ENCODE measurements at places on chromosomes 16 and 17.

DNA sequence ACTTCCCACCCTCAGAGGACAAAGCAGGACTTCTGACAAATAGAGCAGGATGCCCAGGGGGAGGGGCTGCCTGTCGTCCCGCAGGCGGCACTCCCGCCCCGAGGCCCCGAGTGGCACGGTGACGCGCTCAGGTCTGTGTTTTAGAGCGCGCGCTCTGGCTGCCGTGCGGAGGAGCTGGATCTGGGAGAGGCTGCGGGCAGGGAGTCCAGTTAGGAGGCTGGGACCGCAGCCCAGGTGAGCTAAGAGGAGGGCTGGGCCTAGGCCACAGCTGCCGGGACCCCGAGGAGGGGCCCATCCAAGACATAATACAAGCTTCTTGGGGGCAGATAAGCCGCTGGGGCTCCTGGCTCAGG lies 6.4 kb downstream of the DOC2A start:
- DNase-seq, result no peak

- no peak for DNase-seq
Measured at GRCh38 chr17:47733674-47734410, 806 bp downstream of the TBX21 start.

DNA sequence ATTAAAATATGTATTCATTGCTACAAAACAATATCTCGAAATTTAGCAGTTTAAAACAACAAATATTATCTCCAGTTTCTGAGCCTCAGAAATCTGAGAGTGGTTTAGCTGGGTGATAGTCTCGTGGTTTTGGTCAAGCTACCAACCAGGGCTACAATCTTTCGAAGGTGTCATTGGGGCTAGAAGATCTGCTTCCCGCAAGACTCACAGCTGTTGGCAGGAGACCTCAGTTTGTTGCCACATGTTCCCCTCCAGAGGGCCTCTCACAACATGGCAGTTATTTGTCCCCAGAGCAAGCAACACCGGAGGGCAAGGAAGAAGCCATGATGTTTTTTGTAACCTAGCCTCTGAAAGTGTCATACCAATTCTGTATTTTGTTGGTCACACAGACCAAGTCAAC lies 12.0 kb upstream of the BCAS3 start:
- DNase-seq, result no peak

- DNase-seq, result no peak
Measured at GRCh38 chr17:39118674-39119419, 32.6 kb downstream of the PLXDC1 start.

GRCh38 chr17:15368600-15368999 lies 27.2 kb upstream of the TEKT3 start:
- no peak for DNase-seq

- no peak for DNase-seq
Measured at GRCh38 chr17:82893779-82894178, 54.0 kb upstream of the ZNF750 start.

DNA sequence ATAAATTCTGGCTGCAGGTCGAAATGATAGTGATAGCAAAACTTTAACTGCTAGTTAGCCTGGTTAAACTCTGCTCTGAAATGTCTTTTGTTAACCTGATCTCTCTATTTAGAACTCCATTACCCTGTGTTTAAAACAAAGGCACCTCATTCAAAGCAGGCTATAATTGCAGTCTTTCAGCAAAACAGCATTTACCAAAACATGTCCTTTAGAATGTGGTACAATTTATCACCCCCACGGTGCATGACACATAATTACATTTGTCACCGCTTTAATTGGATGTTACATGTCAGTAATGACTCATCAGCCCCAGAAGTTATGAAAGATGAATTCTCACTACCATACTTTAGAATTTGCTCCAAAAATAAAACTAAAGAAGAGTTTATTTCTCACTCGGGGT lies 295.4 kb downstream of the TOX3 start:
- DNase-seq, result no peak

GRCh38 chr17:72397223-72397667 lies 276.4 kb downstream of the SOX9 start:
- no peak for DNase-seq

DNA sequence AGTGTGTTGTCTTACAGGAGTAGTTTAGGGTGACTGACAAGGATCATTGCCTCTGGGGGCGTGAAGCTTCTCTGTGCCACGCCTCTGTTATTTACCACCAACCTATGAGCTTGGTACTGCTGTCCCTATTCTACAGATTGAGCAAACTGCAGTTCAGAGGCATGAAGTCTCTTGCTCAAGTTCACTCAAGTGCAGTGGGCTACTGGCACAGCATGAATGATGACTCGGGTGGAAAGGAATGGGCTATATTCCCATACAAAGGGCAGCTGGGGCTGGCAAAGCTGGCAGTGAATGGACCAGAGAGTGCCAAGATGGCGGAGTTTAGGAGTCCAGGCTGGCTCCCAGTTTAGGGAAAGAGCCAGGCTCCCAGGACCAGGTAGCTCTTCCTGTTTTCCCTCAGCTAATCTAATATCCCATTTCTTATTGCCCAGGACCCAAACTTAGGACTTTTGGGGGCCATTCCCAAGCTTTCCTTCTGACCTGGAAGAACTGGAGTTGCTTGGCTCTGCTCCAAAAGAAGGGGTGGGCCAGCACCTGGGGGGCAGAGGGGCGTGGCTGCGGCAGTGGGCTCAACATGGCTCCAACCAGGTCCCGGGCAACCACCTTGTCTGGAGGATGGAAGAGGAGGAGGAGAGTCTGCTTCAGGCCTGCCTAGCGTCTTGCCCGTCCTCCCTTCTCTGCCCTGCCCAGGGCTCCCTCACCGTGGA lies 12.9 kb downstream of the PLK1 start:
- no peak for DNase-seq

DNA sequence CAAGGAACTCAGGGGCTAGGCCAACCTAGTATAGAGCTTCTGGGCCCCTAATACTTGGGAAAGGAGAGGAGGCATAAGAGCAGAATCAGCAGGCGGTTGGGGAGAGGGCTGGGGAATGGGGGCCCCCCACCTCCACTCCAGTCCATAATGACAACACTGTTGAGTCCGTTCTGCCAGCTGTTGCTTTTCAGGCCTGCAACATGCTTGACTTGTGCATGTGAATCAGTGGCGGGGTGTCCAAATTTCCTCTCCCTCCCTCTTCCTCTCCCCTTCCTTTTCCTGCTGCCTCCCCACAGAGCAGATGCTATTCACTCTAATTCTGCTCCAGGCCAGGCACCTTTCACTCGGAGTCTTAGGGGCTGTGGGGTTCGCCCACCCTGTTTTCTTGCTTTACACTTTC lies 31.7 kb downstream of the SGSM2 start:
- DNase-seq, result no peak

- no peak for DNase-seq
Measured at GRCh38 chr16:29736764-29737163, 9.0 kb downstream of the C16orf54 start.

DNA sequence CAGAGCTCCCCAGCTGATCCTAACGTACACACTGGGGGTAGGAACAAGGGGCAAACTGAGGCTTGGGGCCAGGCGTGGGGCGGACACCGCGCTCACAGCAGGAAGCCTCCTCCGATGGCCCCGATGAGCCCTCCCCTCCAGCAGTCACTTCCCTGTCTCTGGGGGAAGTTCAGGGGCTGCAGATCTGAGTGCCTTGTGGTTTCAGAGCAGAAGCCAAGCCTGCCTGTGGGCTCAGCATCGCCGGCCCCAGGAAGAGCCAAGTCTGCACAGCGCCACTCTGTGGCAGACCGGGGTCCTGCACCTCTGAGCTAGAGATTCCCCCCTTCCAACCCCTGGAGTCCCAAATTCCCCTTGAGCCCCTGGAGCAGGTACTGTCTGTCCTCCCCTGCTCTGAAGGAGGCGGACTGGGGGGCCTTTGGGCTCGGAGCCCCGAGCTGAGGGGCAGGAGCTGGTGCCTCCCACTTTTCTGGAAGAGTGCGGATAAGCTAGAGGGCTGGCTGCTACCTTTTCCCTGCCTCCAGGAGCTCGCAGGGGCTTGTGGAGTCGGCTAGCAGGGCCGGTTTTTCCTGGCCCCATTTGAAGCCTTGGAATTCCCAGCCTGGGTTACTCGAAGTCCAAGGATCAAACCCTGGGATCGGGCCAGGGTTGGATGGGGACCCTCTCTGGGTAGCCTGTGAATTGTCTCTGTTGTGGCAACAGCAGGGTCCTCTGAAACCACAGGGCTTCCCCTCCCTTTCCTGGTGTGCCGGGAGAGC lies 2.9 kb downstream of the GSE1 start:
- peak; percentile 48 for DNase-seq

DNA sequence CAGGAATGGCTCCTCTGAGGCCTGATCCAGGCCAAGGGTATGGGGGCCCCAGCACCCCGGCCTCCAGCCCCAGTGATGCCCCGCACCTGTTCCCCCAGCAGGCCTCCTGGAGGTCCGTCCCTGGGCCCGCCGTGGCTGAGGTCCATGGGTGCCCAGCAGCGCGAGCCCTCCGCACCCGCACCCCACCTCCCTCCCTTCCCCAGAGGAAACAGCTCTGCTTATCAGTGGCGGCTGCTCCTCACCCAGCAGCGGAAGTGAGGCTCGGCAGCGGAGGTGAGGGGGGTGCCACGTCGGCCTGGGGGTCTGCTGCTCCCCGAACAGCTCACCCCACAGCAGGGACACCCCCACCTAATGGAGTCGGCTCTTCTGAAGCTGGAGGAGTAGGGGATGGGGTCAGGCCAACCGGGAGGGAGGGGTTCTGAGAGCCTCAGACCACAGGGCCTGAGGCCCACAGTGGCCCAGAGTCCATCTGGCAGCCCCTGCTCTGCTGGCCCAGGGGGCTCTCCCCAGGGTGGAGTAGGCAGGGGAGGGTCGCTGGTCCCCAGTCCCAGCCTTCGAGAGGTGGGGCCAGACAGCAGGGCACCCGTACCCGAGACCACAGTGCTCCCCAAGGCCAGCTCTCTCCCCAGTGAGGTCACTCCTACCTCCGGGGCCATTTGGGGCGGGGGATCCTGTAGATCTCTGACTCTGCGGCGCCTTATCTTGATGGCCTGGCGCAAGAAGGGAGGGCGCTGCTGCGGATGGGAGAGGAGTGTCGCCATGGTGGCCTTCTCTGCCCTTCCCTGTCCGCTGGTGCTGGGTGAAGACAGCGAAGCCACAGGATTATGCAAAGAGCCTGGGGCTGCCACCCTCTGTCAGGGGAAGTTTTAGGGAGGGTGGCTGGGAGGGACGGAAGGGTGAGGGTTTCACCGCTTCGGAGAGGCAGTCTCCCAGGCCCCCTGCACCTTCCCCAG lies at the start of gene UNC13D:
Gene UNC13D, minus strand, starts transcription at position 828 of the 953 bp plus-strand sequence. Its CDS starts 67 bp downstream, at position 761.
- no peak for DNase-seq

DNA sequence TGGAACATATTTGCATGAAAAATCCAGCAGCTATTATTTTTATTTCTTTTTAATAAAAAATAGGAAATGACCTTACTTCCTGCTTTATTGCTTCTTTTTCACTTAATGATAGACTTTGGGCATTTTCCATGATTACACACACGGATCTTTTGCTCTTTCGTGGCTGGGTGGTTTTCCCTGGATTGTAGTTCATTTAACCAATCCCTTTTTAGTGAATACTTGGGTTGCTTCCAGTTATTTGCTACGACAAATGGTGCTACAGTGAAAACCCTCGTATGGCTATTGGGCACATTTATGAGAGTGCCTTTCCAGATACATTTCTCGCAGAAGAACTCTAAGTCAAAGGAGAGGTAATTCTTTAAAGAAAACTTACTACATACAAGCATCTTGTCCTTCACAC lies 38.6 kb downstream of the FOXL1 start:
- no peak for DNase-seq

DNA sequence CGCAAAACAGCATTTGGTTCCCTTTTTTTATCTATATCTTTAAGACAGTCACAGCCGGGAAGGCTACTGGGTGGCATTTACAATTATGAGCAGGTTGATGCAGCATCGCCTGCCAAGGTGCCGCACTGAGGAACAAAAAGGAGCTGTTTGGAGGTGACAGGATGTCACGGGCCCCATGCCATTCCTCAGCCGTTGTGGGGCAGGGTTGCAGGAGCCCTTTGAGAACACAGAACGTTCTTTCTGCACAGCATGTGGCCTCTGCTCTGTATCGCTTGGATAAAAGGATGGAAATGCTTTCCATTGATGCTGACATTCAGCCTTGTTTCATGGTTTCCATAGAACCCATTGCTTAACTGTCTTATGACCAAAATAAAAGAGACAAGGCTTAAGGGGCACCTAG lies 141.9 kb upstream of the CDH5 start:
- DNase-seq, result no peak

DNA sequence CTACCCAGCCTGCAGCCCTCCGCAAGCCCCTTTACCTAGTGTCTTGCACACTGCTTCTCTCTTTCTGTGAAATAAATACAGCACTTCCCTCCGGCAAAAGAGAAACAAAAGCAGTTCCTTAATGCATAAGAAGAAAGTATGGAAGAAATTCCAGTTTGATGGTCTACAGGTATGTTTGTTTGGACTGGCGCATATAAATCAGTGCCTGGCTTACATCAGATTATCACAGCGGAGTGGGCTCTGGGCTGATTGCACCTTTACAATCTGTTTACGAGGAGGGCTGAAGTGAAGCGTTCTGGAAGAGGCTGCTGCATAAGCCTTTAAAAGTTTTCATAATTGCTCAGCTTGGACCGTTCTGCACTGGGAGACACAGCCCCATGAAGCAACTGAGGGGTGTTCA lies 153.5 kb upstream of the FOXF1 start:
- no peak for DNase-seq

- DNase-seq, result no peak
Measured at GRCh38 chr17:49955157-49955556, 13.8 kb upstream of the DLX4 start.

- DNase-seq, result no peak
Measured at GRCh38 chr17:34378664-34379101, 15.7 kb upstream of the CCL1 start.

DNA sequence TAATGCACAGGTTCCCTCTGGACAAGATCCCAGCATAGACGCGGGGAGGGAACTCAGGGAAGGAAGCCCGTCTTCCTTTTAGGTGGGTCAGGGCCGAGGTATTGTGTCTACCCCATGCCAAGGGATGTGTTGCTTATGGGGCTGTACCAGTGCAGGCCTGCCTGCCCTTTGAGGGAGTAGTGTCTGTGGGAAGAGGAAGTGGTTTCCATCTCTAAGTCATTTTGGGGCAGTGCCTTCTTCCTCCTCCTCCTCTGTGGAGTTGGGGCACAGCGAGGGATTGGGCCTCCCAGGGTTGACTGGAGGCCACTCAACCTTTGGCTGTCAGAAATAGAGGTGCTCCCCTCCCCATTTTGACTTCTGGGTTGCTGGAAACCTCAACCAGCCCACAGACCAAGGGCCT lies 26.5 kb downstream of the GJD3 start:
- DNase-seq, result no peak

DNA sequence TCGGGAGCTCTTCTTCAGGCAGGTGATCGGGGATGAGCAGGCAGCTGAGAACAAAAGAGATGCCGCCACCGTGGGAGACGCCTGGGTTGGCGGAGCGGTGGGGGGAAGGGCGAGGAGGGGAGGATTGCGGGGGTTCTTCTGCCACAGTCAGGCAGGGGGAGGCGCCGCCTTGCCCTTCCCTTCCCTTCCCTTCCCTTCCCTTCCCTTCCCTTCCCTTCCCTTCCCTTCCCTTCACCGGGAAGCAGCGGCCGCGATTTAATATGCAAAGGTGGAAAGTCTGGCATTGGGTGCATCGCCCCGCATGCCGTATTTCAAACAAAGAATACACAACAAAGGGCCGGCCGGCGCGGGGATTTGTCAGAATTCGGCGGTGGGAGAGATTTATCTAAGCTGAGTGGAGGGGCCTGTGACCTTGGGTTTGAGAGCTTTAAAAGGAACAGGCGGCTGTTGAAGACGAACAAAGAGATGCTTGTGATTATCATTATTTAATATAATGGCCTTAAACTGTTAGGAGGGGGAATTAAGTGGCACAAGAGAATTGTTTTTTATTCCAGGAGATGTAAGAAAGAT lies 262.3 kb upstream of the TNRC6C start:
- no peak for DNase-seq

- DNase-seq, result no peak
Measured at GRCh38 chr16:67430977-67431774, at the start of gene HSD11B2. TSS of gene HSD11B2 (plus strand) at chr16:67431121. CDS start at chr16:67431249, 128 bp downstream.
